Hepatocyte (in vitro differentiated cells): ENCODE measurements at places on chromosomes 12 and 14. TPM values are rescaled to one million over a fixed set of nuclear protein-coding genes. Genes with fewer than 3 reads are reported as not detected.

DNA sequence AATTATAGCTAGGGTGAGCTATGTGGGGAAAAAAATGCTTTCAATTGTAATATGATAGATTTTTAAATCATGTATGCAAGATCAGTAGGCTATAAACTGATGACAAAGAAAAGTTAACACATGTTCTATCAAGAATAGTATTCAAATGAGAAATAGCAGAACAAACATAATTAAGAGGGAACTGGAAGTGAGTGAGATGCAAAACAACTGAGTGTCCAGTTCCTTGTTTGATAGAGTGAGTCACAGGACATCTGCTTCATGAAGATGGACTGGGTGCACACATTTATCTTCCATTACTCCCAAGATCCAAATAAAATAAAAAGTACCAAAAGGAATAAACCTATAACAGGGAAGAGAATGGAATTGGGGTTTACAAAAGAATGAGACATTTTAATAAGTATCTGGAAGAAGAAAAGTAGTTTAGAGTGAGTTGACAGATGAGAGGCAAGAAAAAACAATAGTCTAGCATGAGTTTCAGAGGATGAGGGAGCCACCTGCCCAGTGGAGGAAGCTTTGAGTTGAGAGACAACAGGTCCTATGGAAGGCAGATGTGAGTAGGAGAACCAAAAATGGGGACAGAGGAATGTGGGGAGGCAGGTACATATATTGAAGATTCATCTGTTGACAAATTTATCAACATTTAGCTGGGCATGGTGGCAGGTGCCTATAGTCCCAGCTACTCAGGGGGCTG is 178.1 kb upstream of the ARHGAP5 start:
- DNase-seq = no peak

GRCh38 chr12:97061171-97061570 is 154.1 kb downstream of the NEDD1 start:
- no peak for DNase-seq

DNA sequence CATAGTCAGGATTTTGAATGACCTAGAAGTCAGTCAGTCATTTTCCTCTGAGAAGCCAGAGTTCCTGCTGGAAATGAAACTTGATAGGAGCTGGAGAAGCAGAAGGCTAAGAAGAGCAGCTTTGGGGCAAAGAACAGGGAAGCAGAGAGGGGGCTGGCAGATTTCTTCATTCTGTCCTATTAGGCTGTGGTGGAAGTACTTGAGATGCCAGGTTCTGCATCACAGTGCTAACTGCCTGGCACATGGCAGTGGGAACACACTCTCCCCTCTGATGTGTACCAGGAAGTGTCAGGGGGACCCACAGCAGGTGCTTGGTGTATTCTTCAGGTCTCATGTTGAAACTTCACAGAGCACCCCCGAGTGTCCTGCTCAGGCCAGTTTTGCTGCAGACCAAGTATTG is 61.0 kb downstream of the SUSD6 start:
- no peak for DNase-seq

DNA sequence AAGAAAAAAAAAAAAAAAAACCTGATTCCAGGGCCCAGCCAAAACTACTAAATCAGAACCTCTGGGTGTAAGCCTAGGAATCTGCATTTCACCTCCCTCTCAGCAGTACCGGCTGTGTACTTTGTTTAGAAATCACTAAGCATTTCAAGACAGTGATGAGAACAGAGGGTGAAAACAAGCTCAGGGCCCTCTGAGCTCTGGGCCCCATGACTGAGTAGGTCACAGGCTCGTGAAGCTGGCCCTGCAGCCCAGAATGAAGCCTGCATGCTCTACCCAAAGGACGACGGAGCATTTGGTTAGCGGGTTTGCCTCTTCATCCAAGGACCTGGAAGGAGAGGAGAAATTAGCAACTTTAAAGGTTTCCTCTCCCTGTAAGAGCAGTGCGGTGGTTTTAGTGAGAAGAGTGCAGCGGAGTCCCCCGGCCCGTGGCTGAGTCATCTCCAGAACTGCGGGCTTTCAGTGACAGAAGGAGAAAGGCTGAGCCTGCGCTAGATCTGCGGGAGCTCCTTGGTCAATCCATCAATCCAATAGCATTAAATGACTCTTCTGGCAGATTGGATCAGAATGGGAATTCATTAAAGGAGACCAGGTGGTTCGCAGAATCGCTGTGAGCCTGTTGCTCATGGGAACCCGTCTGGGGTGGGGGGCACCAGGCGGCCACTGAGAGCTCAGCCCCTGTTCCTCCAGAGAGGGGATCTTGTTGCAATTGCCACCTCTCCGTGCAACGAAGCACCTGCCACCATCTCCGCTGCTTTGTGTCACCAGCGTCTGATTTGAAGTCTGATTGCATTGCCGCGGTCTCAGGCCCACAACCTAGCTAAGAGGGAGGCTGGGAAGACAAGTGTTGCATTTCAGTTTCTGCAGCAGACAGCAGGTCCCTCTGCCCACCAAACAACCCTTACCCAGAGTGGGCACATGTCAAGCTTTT is 7.3 kb downstream of the IL31 start:
- no peak for DNase-seq

GRCh38 chr14:33273978-33274377 is 335.3 kb downstream of the NPAS3 start:
- no peak for DNase-seq

DNA sequence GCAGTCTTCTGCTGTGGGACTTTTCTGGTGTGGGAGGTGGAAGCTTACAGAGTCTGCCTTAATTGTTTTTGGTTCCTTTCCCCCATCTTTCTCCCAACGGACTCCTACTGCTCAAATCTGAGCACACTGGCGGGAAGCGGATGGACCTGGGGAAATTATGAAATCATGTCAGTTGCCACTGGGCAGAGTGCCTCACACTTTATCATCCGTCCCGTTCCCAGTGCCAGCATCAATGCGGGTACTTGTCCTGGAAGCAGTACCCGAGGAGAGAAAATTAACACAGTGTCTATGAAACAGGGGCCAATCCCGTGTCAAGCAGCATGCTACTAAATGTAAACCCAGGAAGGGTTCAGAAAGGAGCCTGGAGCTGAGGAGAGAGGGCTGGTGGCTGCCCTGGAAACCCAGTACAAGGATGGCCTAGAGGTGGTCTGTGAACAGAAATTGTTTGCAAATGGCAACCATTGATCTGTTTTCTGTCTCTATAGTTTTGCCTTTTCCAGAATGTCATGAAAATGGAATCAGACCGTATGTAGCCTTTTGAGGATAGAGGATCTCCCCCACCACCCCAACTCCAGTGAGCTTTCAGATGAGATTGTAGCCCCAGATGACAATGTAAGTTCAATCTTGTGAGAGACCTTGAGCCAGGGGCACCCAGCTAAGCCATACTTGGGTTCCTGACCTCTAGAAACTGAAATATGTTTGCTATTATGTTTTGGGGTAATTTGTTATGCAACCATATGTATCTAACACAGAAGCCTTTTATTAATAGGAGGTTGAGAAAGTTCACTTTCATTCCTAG is 908 bp upstream of the CDKL1 start:
- DNase-seq = no peak

- no peak for DNase-seq
Measured at GRCh38 chr12:123109319-123109772, 41.5 kb downstream of the PITPNM2 start.

ADSS1 gene
- polyA plus RNA-seq = 5.1 and 7.6 TPM in 2 replicates

NDUFA9 gene
- polyA plus RNA-seq = 138 and 144 TPM in 2 replicates

KIF5A gene
- 0.18 TPM in 2 replicates for polyA plus RNA-seq

LRTM2 gene
- not detected in 2 replicates for polyA plus RNA-seq
